ENCODE measurements at places on chromosomes 12 and 14. TPM values are rescaled to one million over a fixed set of nuclear protein-coding genes. Genes with fewer than 3 reads are reported as not detected.
A peak's percentile ranks its signal among the peaks of the same experiment; 100 is the strongest.

- no peak for DNase-seq
- H3K27me3 ChIP-seq: no peaks in the 10 kb centered on the region
- H3K4me1 ChIP-seq: no peaks in the 10 kb centered on the region
- H3K4me3 ChIP-seq: no peak overlapping the region
These were observed 185.9 kb downstream of the PPFIA2 start for GRCh38 chr12:81573228-81573627.

The SERPINA12 gene
- total RNA-seq: not detected

GRCh38 chr12:19223018-19223417, 93.5 kb downstream of the PLEKHA5 start:
- H3K36me3 ChIP-seq: no peaks in the 10 kb centered on the region
- H3K4me1 ChIP-seq: peaks cover 10% of the 10 kb centered on the region
- no peak overlapping the region for H3K27ac ChIP-seq
- H3K27me3 ChIP-seq: no peaks in the 10 kb centered on the region

GRCh38 chr14:105911006-105911847, 384.8 kb downstream of the TMEM121 start:
- H3K27me3 ChIP-seq: no peaks in the 10 kb centered on the region
- DNase-seq: no peak
- no peaks in the 10 kb centered on the region for H3K36me3 ChIP-seq

DNA sequence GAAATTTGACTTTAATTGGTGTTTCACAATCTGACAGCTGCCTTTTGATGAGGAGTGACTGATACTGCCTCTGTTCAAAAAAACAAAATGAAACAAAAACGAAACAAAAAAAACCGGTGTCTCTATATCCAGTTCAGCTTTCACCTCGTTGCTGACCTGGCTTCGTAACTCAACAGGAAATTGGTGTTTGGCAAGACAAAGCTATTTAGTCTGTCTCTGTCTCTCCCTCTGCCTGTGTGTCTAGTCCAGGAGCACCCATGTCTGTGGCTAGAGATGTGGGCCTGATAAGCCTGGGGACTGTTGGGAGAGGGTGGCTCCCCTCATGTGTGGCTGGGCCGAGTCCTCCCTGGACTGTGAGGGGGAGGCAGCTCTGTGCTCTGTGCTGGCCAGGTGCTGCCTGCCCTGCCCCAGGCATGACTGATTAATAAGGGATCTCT, 11.3 kb downstream of the CACNA1C start:
- H3K36me3 ChIP-seq: no peaks in the 10 kb centered on the region
- H3K27ac ChIP-seq: no peak overlapping the region
- H3K27me3 ChIP-seq: no peaks in the 10 kb centered on the region
- H3K4me1 ChIP-seq: no peaks in the 10 kb centered on the region
- H3K4me3 ChIP-seq: no peak overlapping the region

DNA sequence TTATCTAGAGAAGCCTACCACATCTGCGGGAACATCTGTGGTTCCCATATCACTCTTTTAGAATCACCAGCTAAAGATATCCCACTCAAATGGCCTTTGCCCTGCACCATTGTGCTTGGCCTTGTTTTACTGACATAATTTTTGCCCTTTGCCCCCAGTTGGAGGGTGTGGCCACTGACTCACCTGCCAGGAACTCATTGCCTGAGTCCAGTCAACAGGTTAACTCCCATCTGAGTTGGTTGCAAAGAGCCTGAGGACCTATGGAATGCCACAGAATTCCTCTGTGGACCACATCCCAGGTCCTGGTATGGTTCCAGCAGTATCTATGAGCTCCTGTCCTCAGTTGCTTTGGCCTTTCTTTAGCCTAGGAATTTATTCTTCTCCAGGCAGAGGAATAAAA, 55.7 kb upstream of the PTGR2 start:
- no peaks in the 10 kb centered on the region for H3K27me3 ChIP-seq
- H3K36me3 ChIP-seq: no peaks in the 10 kb centered on the region
- peak; percentile 48 for DNase-seq
- H3K4me3 ChIP-seq: no peak overlapping the region
- peak overlapping the region; percentile 68 for H3K27ac ChIP-seq

DNA sequence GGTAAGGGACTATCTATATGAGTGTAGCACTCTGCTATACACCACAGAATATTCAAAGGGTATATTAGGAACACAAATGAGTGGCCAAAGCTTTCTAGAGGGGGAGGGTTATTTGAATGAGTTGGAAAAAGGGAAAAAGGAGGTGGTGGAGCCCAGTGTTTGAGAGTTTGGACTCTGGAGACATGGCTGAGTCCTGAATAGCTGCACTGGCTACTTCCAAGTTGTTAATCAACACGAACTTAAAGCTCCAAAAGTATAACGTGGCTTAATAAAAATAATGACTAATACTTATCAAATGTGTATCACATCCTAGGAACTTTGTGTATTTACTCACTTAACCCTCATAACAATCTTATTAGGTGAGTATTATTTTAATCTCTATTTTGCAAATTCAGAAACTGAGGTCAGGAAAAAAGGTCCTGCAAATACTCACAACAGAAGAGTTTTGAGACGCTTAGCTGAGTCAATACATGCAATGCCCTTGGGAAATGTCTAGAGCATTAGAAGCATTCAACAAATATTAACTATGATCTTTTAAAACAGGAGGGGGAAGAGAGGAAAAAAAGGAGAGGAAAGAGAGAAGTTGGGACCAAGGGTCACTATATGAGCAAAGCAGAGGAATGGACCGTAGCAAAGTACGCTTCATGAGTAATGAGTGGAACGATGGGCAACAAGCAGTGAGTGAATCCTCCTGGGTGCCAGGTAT, 189.5 kb upstream of the HMGA2 start:
- no peak for DNase-seq
- no peak overlapping the region for H3K27ac ChIP-seq
- H3K36me3 ChIP-seq: no peaks in the 10 kb centered on the region
- no peaks in the 10 kb centered on the region for H3K27me3 ChIP-seq
- H3K4me1 ChIP-seq: no peaks in the 10 kb centered on the region

- no peaks in the 10 kb centered on the region for H3K36me3 ChIP-seq
- no peak overlapping the region for H3K27ac ChIP-seq
These were observed 24.5 kb upstream of the TSPAN11 start for GRCh38 chr12:30902001-30902400.

GRCh38 chr14:22892488-22892887, 9.5 kb downstream of the REM2 start:
- H3K4me3 ChIP-seq: no peak overlapping the region
- DNase-seq: no peak

The FOXG1 gene
- total RNA-seq: not detected

The GLT1D1 gene
- not detected for total RNA-seq

The DDN gene
- 0.66 TPM for total RNA-seq

DNA sequence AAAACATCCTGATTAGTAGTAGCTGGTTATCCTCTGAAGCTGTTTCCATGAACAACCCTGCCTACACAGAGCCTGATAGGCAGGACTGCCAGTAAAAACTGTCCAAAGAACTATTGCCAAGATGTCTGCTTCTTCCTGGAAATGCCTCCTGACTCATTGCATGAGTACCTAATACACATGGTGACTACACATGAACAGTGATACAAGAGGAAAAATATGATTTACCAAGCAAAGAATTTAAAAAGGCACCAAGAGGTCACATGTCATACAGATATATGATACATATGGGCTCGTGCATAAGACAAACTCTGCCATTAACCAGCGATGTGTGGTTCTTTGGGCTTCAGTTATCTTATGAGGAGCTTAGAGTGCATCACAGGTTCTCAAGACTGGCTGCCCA, 552.3 kb downstream of the SLC16A7 start:
- no peaks in the 10 kb centered on the region for H3K36me3 ChIP-seq
- H3K4me1 ChIP-seq: no peaks in the 10 kb centered on the region
- H3K4me3 ChIP-seq: no peak overlapping the region
- DNase-seq: peak; percentile 2
- no peak overlapping the region for H3K27ac ChIP-seq
- no peaks in the 10 kb centered on the region for H3K27me3 ChIP-seq

The PLXNC1 gene
- total RNA-seq: 4.9 TPM

GRCh38 chr14:69675245-69675583, 63.8 kb downstream of the SUSD6 start:
- DNase-seq: no peak
- H3K4me1 ChIP-seq: peaks cover 51% of the 10 kb centered on the region
- H3K36me3 ChIP-seq: no peaks in the 10 kb centered on the region
- H3K27ac ChIP-seq: no peak overlapping the region
- no peak overlapping the region for H3K4me3 ChIP-seq

DNA sequence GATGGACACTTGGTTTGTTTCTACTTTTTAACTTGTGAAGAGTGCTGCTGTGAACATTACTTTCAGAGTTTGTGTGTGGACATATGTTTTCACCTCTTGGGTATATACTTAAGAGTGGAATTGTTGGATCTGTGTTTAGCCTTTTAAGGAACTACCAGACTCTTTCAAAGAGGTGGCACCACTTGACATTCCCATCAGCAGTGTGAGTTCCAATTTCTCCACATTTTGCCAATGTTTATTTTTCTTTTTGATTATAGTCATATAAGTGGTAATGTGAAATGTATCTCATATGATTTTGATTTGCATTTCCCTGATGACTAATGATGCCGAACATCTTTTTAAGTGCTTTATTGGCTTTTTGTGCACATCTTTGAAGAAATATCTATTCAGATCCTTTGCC, 44.8 kb downstream of the ARHGAP5 start:
- no peak overlapping the region for H3K27ac ChIP-seq
- H3K4me1 ChIP-seq: peaks cover 8% of the 10 kb centered on the region
- no peaks in the 10 kb centered on the region for H3K27me3 ChIP-seq
- no peaks in the 10 kb centered on the region for H3K36me3 ChIP-seq

The OR11H12 gene
- not detected for total RNA-seq

The KRT75 gene
- not detected for total RNA-seq

DNA sequence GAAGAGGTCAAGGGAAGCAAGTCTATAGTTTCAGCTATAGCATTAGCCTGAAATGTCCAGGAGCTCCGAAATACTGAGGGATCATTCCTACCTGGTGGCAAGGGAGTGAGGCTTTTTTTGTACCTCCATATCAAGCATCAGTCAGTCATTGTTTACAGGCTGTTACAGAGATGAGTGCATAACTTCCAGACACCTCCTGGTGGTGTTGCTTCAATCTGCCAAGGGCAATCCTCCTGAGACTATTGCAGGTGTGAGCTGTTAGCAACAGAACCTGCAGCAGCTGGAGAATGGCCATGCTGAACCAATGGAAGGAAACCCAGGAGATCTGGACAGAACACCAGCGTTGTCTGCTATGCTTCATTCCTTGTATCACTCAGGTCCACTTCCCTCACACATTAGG, 80.0 kb upstream of the SLC8A3 start:
- H3K4me1 ChIP-seq: no peaks in the 10 kb centered on the region
- no peak overlapping the region for H3K27ac ChIP-seq
- DNase-seq: no peak
- H3K36me3 ChIP-seq: no peaks in the 10 kb centered on the region
- no peaks in the 10 kb centered on the region for H3K27me3 ChIP-seq

DNA sequence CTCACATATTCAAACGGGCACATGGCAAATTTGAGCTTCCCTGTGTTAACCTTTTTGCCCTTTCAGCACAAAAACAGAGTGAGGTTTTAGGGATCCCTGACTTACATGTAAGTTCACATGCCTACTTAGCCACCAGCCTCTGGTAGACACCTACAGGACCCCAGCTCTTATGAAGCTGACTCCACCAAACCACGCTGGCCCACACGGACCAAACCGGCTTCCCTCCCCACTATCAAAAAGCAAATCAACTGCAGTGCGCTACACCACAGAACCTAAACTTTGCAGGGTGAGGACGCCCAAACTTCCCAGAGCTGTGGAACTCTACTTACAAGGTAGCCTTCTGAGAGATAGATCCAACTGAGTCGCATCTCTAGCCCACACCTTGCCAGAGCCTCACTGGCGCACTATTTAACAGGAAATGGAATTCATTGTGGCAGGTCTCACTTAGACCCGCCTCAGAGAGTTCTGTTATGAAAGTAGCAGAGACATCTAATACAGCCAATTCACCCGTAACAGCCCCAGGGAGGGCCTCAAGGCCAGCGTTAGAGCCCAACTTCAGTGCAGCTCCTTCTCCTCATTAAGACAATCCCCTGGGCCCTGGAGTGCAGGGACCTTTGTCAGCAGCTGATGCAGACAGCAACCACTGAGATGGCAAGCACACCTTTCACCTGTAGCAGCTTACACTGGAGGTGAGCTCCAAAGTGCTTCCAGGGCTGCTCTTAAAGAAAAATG, 49.2 kb downstream of the SH2B3 start:
- no peaks in the 10 kb centered on the region for H3K27me3 ChIP-seq
- DNase-seq: no peak
- no peak overlapping the region for H3K4me3 ChIP-seq

GRCh38 chr14:90717916-90718315, 98.3 kb downstream of the TTC7B start:
- no peak overlapping the region for H3K27ac ChIP-seq
- no peak overlapping the region for H3K4me3 ChIP-seq
- DNase-seq: no peak
- no peaks in the 10 kb centered on the region for H3K4me1 ChIP-seq
- no peaks in the 10 kb centered on the region for H3K36me3 ChIP-seq
- no peaks in the 10 kb centered on the region for H3K27me3 ChIP-seq

DNA sequence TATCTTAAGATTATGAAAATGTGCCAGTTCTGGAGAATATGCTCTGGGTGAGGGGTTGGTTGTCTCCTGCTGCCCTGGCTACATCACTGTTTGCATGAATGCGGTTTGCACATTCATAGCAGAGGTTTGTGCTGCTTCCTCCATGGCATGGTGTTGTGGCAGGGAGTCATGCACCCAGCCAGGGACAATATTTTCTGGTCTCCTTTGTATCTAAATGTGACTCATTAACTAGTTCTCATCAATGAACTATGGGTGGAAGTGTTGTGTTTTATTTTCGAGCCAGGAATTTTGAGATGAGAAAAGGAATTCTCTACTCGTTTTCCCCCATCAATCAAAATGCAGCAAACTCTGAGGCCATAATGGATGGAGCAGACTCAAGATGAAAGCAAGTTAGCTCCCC, 527.3 kb downstream of the SNAPC1 start:
- DNase-seq: no peak
- no peaks in the 10 kb centered on the region for H3K36me3 ChIP-seq
- no peaks in the 10 kb centered on the region for H3K27me3 ChIP-seq
- H3K27ac ChIP-seq: no peak overlapping the region
- H3K4me3 ChIP-seq: no peak overlapping the region

DNA sequence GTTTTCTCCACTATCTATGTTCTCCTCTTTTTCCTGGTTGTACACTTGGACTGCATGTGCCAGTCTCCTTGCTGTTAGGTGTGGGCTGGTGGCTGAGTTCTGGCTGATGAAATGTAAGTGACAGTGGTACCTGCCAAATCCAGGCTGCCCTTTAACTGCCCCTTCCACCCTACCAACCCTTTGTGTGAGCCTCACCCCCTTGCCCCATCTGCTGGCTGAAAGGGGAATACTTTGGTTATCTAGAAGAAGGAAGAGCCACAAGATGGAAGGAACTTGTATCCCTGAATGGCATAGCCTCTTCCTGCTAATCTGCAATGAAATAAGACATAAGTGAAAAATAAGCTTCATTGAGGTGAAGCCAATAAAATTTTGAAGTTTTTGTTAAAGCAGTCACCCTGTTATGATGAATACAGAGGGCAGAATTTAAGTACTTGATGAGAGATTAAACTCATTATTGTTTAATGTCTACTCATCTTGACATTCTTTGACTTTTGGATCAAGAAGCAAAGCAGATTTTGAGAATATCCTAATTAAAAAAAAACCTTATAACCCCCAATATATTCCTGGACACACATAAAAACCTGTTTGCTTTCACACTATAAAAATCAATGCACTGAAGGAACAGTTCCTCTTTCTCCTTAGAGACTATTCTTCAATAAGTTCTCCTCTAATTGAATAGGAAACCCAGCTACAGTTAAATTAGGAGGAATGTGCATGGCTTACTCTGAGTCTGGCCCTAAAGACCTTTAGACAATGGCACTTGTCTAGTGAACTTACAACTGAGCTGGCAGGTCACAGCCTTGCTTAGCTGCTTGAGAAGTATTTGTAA, 262.6 kb upstream of the BTG1 start:
- H3K4me3 ChIP-seq: no peak overlapping the region
- peak; percentile 57 for DNase-seq
- no peaks in the 10 kb centered on the region for H3K36me3 ChIP-seq
- H3K27ac ChIP-seq: no peak overlapping the region
- no peaks in the 10 kb centered on the region for H3K27me3 ChIP-seq
